ENCODE measurements at places on chromosomes 13 and 19.

DNA sequence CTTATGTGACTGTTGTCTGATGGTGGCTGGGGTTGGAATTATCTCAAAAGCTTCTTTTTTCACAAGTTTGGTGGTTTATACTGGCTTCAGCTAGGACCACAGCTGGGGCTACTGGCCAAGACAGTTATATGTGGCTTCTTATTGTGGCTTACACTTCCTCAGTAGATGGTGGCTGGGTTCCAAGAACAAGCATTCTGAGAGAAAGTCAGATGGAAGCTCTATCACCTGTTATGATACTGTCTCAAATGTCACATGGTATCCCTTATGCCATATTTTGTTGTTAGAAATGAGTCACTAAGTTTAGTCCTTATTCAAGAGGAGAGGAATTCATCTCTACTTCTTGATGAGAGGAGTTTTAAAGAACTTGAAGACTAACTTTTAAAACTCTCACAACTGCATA lies 41.6 kb downstream of the NDFIP2 start:
- no peak for DNase-seq

DNA sequence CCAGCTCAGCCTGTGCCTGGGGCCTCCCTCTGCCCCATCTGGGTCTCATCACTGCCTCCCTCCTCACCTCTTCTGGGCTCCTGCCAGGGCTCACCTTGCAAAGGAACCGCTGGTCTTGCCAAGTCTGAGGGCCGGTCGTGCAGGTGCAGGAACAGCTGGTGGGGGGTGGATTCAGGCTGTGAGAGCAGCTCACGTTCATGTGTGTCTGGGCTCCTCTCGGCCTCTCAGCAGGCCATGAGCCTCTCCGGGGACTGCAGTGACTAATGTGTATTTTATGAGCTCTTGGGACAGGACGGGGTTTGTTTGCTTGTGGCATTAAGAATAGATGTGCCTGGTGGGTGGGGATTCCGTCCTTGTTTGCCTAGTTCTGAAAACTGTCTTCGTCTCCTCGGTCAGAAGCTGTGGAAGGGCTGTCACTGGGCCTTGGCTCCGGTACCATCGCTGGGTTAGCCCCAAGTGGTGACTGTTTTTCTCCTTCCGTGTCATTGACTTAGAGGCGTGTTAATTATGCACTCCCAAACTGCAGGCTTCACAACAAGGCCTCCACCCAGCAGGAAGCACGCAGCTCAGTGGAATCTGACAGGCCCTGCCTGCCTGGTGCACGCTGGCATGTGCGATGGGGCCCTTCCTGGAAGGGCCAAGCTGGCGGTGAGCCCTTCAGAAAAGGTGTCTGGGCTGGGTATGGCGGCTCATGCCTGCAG lies 77.6 kb downstream of the KDM4B start:
- no peak for DNase-seq

GRCh38 chr13:111664696-111665095 lies 344.3 kb downstream of the TEX29 start:
- DNase-seq = no peak

GRCh38 chr13:23323946-23324709 lies 109.4 kb downstream of the SACS start:
- no peak for DNase-seq

DNA sequence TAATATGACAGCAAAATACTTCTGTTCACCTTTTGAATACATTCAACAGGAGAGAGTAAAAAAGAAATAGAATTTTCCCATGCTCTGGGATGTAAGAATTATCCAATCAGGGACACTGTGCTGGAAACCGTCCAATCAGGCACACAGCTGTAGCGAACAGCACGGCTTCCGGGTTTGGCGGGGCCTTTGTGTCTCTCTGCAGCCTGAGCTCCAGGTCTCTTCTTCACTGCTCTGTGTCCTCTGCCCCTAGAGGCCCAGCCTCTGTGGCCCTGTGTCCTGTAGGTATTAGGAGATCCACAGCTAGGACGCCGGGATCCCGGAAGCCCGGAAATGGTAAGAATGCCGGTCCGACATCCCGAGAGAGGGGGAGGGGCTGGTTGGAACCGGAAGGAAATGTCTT lies 92.7 kb downstream of the ZNF737 start:
- DNase-seq = no peak

DNA sequence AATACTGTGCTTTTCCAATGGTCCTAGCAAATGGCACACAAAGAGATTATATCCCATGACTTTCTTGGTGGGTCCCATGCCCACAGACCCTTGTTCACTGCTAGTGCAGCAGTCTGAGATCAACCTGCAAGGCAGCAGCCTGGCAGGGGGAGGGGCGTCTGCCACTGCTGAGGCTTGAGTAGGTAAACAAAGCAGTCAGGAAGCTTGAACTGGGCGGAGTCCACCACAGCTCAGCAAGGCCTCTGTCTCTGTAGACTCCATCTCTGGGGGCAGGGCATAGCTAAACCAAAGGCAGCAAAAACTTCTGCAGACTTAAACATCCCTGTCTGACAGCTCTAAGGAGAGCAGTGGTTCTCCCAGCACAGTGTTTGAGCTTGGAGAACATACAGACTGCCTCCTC lies 82.9 kb downstream of the ZNF737 start:
- DNase-seq = no peak

- peak; percentile 7 for DNase-seq
Observed at GRCh38 chr13:106159295-106160195, 375.9 kb downstream of the EFNB2 start.

- DNase-seq = no peak
Observed at GRCh38 chr19:6718741-6719539, 1.5 kb downstream of the C3 start.

DNA sequence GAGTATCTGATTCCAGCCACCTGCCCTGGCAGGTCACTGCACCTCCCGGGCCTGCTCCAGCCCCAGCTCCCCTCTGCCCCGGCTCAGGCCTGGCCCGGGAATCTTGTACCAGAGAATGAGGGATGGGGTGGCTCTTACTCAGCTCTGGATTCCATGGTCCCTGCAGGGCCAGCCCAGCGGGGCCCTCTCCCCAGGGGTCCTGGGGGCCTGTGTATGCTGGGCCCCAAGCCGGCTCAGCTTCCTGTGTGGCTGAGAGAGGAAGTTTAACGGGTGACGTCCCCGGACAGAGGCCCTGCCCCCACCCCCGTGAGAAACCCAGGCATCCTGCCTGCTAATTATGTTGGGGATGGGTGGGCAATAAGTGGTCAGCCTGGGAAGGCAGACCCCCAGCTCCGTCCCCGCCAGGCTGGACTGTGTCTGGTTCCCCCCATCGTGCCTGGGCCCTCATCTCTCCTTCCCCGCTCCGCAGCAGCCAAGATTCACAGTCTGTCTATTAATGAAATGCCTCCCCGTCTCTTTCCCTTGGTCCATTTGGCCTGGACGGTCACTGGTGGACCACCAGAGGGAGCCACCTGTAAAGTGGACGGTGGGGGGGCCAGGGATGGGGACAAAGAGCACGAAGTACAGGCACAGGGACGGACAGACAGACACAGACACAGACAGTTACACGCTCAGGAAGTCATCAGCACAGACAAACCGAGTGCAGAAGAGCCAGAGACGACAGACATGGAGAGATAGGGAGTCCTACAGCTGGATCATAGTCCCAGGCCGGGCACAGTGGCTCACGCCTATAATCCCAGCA lies at the start of gene DENND1C:
TSS of gene DENND1C (minus strand) at position 247 of the 802 bp plus-strand sequence. CDS start at position 155, 92 bp downstream.
- no peak for DNase-seq

GRCh38 chr13:46668302-46668720 lies 115.3 kb downstream of the LRCH1 start:
- DNase-seq = peak; percentile 36

DNA sequence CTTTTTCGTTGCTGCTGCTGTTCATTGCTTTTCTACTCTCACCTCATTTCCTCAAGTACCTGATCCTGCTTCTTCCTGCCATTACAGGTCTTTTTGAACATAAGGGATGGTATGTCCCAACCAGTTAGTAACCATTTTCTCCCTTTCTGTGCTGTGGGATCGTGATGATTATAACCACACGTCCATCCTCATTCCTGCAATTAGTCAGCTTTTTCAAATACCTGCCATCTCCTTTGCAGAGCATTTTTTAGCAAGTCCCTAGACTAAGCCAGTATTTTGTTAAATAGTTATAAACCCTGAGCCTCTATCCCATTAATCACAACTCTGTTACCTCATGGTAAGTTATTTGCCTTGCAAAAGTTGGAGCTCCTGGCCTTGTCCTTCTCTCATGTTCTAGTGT lies 109.2 kb downstream of the FNDC3A start:
- no peak for DNase-seq

DNA sequence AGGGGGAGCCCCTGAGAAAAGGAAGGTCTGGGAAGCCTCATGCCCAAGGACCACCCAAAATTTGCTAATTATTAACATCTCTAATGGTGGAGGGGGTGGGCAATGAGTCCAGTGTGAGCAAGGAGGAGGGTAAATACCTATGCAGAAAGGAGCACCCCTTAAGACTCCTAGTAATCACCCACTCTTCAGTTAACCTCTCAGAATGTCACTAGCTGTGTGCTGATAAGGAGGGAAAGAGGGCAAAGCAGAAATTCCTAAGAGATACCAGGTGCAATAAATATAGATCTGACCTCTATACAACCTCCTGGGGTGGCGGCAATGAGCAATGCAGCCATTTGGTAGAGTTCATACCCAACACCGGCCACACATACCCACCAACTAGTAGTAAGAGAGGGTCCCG lies 12.7 kb upstream of the DPY19L3 start:
- DNase-seq = no peak

DNA sequence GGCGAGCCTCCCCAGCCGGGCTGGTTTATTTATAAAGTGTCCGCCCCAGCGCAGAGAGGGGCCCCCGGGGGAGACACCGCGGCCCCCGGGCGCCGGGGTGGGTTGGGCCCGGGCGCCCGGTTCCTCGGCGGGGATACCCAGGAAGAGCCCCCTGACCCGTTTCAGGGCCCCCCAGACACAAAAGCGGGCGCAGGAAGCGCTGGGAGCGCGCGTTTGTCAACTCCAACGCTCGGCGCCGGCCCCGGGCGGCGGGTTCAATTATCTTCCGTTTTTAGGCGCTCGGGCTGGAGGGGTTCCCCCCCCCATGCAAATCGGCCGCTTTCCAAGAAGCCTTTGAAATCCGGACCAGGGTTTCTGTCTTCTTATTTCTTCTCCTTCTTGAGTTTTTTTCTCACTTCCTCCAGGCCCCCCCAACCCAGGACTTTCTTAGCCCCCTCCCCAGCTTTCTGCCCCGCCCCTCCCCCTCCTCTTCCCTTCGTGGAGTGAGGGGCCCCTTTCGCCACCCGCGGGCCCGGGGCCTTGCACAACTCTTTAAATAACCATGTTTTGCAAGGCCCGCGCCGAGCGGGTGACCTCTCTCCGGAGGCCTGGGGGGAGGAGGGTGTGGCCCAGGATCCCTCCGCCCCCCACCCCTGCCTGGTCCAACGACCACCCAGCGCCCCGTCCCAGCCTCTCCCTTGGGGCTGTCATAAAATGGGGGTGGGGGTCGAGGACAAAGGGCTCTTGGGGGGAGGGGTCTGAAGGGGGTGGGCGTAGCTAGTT lies 935 bp downstream of the ARID3A start:
- DNase-seq = peak; percentile 71

DNA sequence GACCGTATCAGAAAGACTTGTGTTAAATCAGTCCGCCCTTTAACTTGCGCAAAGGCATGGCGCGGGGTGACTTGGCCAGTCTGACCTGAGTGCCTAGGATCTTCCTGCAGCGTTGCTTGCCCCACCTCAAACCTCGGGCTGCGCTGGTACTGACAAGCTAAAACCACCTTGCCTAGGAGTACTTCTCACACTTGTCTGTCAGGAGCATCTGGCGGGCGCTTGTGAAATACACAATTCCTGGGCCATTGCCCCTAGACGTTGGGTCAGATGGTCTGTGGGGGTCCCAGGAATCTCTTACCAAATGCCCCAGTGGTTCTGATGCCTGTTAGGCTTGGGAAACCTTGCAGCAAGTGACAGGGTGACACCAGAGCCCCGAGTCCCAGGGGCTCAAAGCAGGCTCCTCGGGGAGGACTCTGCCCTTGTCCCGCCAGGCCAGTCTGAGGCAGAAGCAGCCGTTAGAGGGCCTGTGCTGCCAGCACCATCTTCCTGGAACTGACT lies 12.9 kb downstream of the CEBPG start:
- DNase-seq = no peak

DNA sequence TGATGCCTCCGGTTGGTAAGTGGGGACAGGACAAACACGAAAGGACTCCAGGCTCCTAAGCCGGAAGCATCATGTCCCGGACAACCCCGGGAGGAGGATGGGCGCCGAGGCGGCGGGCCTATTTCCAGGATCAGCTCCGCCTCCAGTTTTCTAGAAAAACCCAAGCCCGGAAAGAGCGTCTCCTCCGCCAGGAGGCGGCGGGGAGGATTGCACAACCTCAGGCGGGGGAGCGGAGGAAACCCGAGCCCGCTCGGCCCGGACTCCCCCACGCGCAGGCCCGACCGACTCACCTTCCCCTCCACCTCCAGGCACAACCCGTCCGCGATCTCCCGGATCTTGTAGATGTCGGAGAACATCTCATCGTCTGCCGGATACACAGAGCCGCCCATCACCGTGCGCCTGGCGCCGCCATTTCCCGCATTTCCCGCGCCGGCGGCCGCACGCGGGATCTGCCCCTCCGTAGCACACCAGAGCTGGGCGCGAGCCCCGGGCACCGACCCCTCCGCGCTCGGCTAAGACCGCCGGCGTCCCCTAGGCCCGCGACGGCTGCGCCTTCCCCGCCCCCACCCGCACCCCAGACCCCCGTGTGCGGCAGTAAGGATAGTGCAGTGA lies 455 bp downstream of the TPT1 start:
- peak; percentile 93 for DNase-seq

GRCh38 chr13:102680842-102681740 lies 13.8 kb downstream of the METTL21C start:
- no peak for DNase-seq
